ENCODE measurements at places on chromosomes 11 and 22.

GRCh38 chr11:13189561-13190426, 87.8 kb upstream of the BMAL1 start:
- DNase-seq = no peak

- DNase-seq = no peak
These were observed 26.1 kb downstream of the INTS4 start for GRCh38 chr11:77968337-77968736.

- DNase-seq = no peak
These were observed 15.2 kb upstream of the TBX1 start for GRCh38 chr22:19745155-19746101.

- no peak for DNase-seq
These were observed 430.6 kb downstream of the MIAT start for GRCh38 chr22:27088026-27088425.

- no peak for DNase-seq
These were observed 1109.5 kb downstream of the BRD1 start for GRCh38 chr22:48717883-48718817.

- DNase-seq = no peak
These were observed 14.4 kb downstream of the ZBTB16 start for GRCh38 chr11:114073828-114074381.

DNA sequence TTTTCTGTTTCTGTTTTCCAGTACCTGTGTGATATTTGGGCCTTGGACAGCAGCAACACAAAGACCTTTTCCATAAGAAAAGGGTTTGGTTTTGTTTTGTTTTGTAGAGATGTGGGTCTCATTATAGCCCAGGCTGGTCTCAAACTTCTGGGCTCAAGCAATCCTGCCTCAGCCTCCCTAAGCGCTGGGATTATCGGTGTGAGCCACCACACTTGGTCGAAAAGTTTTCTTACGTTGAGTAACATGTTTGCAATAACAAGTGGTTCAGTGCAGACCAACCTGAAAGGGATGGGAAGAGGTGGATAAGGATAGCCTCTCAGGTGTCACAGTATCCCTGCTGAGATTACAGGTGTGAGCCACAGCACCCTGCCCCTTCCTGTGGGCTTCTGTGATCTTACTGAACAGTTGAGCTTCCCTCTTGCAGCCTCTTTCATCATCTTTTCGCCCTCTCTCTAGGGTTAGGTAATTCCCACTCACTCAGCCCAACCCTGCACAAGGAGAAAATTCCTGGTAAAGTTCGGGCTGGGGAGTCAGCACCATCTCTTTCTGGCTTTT, 3.5 kb upstream of the MRPL48 start:
- DNase-seq = no peak

- DNase-seq = no peak
These were observed 27.8 kb downstream of the MORC2 start for GRCh38 chr22:30940685-30941362.

- DNase-seq = no peak
These were observed 1.1 kb downstream of the CHADL start for GRCh38 chr22:41239443-41240128.

DNA sequence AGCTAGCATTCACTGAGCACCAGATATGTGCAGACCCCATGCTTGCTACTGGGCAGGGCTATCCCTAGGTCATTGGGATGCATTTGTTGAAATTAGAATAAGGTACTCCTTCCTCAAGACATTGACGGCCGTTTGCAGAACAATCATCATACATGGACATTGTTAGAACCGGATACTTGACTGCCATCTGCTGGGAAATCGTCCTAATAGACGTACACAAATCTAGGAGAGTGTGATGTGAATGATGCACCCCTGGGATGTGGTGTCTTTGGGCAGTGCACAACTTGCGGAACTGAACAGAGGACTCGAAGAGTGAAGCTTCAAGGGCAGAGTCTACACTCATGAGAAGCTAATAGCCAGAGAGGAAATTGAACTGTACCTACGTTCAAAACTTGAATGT, 35.9 kb downstream of the MYO18B start:
- peak; percentile 14 for DNase-seq

DNA sequence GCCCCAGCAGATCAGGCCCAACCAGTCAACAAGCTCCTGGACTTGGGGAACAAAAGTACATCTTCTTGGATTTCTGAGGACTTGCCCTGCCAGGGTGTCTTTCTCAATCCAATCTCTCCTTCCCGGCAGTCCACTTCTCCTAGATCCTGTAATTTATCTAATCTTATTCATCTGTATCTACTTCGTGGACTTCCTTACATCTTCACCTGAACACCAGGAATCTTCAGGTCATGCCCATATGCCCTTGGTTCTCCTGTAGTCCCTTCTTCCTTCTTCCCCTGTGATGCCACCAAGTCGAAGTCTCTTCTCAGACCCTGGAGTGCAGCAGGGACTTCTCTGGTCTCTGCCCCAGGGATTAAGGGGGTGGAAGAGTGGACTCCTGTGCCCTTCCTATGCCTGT, 100.3 kb downstream of the ZNF280B start:
- no peak for DNase-seq

GRCh38 chr11:95081412-95081811, 8.2 kb upstream of the ENDOD1 start:
- no peak for DNase-seq

GRCh38 chr11:12677131-12677530, 2.9 kb downstream of the TEAD1 start:
- no peak for DNase-seq

DNA sequence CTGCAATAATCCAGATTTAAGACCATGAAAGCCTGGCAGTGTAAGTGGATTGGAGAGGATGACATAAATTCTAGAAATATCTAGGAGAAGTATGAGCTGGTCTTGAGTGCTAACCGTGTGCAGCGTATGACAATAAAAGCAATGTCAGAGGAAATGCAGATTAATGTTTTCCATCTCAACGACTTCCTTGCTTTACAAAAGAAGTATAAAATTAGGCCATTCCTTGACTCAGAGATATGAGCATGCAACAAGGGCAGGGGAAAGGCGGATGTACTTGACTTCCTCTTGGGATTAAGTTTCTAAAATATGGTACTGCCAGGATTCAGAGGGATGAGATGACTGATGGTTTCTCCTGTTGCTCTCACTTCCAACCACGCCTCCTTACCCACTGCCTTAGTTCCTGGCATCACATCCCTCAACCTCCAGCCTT, 32.3 kb downstream of the ADAMTS15 start:
- no peak for DNase-seq

DNA sequence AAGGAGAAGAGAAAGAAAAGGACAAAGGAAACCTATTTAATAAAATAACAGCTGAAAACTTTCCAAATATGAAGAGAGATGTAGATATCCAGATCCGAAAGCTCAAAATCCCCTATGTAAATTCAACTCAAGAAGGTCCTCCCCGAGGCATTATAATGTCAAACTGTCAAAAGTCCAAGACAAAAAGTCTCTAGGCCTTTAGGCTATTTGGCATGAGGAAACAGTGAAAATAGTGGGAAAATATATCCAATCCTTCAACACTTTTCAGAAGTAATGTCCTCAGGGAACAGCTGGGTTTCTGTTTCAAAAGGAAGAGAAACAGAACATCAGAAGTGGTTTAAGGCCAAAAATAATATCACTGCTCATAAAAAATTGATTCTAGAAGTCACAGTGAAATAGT, 1.9 kb upstream of the OR52E4 start:
- no peak for DNase-seq

DNA sequence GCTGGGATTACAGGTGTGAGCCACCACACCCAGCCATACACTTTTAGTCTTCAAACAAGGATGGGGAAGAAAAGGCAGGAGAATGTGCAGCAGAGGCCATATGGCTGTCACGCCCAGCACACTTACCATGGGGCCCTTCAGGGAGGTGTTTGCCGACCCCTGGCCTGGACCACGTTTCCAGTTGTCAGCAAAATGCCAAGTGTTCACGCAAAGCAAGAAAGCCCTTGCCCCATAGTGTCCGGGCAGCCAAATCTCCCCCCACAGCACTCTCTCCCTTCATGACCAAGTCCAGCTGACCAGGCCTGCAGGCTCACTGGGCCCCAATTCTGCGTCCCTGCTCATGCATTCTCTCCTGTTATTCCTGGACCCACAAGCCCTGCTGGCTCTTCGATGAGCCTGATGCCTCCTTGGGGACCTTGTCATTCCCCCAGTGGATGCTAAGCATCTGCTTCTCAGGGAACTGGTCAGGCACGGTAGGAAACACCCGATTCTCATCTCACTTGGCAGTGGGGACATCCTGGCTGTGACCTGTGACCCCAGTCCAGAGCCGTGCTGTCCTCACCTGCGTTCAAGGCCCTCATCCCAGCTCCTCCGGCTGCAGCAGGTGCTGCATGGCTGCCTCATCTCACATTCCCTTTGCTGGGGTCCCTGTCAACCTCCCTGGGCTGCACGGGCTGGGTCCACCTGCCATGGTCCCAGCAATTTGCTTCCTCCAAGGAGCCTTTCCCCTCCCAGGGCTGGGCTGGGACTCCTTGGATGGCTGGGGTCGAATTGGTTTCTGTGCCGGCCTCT, 96.4 kb downstream of the CTTN start:
- DNase-seq = no peak

DNA sequence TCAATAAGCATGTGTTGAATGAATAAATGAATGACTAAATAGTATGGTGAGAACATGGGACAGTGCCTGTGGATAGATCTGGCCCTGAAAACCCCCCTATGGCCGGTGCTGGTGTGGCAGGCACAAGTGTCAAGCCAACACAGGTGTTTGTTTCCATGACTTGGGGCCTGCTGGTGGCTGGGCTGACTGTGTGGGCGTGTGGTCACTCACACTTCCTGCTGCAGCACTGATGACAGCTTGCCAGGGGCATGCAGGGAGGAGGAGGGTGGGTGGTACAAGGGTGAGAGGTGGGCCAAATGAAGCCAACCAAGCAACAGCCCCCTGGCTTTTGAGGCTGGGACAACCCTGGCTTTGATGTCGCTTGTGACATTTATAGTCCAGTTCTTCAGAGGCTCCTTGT, 30.3 kb upstream of the ABCC8 start:
- DNase-seq = no peak

GRCh38 chr11:64585150-64585549, 5.9 kb upstream of the SLC22A12 start:
- no peak for DNase-seq

DNA sequence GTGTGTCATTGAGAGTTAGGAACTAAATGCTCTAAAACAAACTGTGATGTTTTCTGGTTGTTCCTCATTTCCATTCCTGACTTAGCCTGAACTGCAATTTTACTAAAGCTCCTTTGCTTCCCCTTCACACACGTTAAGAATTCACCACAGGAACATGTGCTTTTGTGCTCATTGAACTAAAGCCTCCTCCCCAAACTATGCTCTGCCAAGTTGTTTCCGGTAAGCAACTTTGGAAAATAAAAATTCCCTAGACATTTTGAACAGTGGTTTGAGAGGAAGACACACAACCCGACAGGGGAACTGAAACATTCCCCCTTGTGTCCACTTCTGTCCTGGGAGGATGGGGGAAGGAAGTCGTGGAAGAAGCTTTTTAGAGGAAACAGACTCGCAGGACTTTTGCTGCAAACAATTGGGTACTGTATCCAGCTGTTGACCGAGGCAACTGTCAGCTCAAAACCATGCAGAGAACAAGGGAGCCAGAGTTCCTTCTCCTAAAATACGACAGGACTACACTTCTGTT, 66.9 kb downstream of the GAB2 start:
- no peak for DNase-seq
